IPS DF 19.7 (cell line): ENCODE measurements at places on chromosomes 5 and 9.

GRCh38 chr9:123049589-123050222 lies 16.2 kb downstream of the GPR21 start:
- no peak for DNase-seq

- DNase-seq, result no peak
Observed at GRCh38 chr5:71771191-71771590, 52.1 kb downstream of the CARTPT start.

DNA sequence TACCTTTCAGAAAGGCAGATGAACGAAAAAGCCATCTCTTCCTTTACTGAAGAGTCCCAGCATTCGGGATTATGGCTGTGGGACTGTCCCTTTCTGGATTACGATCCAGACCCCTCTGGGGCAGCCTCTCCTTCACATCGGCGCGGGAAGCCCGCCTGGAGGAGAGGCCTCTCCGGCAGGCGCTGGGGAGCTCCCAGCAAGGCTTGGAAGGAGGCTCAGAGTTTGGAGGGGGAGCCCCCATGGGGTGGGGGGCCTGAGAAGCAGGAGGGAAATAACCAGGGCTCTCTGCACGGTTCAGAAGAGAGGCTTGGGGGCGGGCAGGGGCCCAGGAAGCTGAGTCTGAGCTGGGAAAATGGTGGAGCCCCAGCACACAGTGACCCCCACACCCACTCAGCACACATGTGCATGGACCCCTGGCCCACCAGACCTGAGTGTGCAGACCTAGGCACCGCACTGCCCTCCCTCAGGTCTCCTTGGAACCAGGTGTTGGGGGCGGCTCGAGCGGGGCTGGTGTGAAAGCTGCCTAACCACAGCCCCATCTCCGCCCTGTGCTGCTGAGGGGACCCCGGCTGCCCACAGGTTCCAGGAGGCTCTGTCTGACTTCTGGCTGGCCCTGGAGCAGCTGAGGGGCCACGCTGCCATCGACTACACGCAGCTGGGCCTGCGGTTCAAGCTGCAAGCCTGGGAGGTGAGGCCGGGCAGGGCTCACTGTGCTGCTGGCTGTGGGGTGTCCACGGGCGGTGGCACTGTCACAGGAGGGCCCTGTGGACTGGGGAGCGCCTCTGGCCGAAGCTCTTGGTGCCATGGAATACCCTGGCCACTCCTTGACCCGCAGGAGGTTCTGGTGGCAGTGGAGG lies 4.5 kb downstream of the NOXA1 start:
- no peak for DNase-seq

- DNase-seq, result no peak
Observed at GRCh38 chr9:83130541-83130940, 67.6 kb upstream of the RASEF start.

GRCh38 chr9:115615821-115616665 lies 498.1 kb upstream of the TNC start:
- no peak for DNase-seq

DNA sequence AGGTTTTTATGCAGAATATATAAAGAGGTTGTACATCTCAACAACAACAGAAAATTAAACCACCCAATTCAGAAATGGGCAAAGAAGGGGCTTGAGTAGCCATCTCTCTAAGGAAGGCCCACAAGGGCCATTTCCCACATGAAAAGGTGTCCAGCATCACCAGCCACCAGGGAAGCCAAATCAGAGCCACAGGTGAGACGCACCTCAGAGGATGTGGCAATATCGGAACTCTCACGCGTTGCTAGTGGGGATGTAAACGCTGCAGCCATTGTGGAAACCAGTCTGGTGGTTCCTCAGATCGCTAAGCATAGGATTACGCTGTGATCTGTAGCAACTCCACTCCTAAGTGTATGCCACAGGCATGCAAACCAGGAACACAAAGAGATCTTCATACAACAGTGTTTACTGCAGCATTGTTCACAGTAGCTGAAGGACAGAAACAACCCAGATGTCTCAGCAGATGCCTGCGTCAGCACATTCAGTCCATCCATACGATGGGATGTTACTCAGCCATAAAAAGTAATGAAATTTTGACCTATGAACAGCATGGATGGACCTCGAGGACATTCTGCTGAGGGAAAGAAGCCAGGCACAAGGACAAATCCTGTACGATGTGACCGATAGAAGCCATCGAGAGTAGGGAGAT lies 84.3 kb upstream of the CACNA1B start:
- no peak for DNase-seq

DNA sequence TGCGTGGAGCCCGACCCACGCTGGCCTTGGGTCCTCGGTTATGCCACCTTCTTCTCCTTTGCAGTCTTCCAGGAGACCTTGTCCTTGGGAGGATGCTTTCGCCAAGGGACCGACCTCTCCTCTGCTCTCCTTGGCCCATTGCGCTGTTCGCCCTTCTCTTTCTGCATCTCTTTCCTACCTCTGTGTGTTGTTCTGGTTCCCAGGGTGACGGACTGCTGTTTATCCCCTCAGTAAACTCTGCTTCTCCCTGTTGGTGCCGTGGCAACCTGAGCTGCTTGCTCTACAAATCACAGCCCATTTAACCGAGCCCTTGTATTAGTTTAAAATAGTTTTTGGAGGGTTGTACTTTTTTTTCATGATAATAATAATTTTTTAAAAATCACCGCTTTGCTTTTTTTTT lies 97.9 kb downstream of the DAPK1 start:
- no peak for DNase-seq

GRCh38 chr9:134065612-134066419 lies 2.0 kb downstream of the BRD3 start:
- DNase-seq, result no peak

GRCh38 chr5:141326088-141326854 lies 4.0 kb upstream of the PCDHGA1 start:
- DNase-seq, result no peak

GRCh38 chr5:151737431-151737830 lies 21.0 kb downstream of the ATOX1 start:
- no peak for DNase-seq

DNA sequence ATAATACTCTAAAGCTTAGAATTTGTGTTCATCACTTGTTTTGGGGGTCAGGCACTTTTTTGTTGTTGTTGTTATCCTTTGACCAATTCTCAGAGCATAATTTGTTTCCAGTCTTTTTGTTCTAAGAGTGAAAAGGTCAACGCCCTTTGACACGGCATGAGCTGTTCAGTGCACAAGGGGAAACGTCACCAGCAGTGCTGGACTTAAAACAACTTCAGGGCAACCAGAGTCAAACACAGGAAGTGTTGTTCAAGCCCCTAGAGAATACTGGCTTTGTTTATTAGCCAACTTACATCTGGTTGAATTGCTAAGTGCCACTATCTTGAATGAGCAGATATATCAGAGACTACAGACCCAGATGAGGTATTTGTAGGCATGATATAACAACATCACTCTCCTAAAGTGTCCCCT lies 368.9 kb downstream of the TMEM161B start:
- DNase-seq, result no peak

DNA sequence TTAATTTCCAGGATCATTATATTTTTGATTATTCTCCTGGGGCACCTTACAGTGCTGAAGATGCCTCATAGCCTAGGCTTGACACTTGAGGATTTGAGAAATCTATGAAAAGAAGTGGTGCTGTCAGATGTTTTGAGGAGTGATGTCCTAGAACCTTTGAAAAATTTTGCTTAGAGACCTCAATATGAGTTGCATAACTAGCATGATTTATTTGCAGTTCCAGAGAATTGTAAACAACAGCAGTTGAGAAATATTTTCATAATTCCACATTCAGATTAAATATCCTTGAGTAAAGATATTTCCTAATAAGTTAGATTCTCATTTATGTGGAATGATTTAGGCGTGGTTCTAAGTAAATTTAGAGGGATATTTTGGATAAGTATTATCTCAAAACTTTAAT lies 225.8 kb downstream of the ADAMTSL1 start:
- no peak for DNase-seq

DNA sequence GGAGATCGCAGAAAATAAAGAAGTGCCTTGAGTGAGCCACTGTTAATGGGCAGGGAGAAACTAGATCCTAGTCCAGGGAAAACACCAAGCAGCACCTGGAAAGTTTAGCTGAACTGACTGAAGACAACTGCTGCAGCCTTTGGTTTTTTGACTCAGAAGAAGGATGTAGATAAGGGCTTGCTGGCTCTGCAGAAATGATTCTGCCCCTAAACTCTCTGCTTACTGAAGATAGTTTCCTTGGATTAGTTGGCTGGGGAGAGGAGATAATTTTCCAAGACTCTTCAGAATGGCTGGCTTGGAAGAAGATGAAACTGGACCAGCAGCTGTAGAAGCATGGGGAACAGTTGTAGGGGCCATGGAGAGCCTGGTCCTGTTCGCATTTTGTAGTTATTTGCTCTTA lies 471.8 kb downstream of the KDM4C start:
- DNase-seq, result no peak

DNA sequence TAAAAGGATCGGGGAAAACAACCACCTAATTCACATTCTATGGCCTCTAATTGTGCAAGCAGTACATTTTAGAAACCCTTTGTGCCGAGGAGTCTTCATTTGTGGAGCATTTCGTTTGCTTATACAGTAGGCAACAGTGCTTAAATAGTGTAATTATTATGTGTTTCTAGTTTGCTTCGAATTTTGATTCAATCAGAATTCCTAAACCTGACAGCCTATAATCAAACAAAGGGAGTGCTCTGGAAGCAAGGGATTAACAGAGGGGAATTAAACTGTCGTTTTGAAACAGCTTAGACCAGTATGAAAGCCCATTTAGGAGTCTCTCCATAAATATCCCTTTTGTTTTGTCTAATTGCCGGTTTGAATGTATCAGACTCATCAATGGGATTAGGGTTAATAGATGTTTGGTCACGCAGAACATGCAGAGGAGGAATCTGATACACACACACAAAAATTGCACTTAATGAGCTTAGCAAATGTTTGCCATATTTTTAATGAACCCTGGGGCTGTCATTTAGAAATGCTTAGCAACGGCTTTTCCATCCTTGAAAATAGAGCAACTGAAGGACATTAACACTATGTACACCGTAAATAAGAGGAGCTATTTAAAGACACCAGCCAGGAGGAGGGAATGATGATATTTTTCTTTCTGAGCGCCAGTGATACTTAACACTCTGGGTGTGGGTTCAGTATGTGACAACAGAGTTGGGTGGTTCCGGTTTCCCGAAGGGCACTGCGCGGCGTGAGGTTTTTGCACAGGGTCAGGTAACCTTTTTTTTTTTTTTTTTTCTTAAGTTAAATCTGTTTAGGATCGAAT lies 404.7 kb downstream of the TLE4 start:
- no peak for DNase-seq

DNA sequence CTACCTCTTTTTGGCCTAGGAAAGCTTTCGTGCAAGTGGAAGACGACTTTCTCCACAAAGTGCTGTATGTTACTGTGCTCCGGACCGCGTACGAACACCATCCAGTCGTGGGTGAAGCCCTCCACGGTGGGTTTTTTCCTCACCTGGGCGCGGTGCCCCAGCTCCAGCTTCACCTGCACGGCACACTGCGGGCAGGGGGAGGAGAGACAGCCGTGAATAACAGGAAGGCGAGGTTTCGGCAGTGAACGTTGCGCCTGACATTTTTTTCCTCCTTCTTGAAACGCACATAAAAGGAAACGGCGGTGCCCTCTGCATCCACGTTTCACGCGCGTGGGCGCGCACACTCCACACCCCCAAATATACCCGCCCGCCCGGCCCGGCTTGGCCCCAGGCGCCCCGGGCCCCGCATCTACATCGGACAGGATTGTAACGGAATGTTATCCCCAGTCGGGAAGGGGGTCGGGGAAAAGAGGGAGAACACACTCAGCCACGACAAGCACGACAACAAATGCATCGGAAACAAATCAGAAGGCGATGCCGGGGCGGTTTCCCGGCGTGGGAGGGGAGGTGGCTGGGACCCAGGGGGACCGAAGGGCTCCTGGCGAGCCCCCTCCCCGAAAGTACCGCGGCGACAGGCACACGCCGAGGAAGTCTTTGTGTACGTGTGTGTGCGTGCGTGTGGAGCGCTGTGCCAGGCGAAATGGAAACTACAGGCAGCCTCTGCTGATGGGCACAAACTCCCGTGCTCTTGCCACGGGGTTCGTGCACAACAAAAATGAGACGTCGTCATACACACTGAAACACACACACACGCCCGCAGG lies 1.4 kb downstream of the MLLT3 start:
- DNase-seq, result no peak

- DNase-seq, result no peak
Observed at GRCh38 chr9:75106857-75107256, 18.5 kb downstream of the OSTF1 start.

GRCh38 chr5:10607023-10607665 lies 43.3 kb downstream of the ANKRD33B start:
- no peak for DNase-seq

DNA sequence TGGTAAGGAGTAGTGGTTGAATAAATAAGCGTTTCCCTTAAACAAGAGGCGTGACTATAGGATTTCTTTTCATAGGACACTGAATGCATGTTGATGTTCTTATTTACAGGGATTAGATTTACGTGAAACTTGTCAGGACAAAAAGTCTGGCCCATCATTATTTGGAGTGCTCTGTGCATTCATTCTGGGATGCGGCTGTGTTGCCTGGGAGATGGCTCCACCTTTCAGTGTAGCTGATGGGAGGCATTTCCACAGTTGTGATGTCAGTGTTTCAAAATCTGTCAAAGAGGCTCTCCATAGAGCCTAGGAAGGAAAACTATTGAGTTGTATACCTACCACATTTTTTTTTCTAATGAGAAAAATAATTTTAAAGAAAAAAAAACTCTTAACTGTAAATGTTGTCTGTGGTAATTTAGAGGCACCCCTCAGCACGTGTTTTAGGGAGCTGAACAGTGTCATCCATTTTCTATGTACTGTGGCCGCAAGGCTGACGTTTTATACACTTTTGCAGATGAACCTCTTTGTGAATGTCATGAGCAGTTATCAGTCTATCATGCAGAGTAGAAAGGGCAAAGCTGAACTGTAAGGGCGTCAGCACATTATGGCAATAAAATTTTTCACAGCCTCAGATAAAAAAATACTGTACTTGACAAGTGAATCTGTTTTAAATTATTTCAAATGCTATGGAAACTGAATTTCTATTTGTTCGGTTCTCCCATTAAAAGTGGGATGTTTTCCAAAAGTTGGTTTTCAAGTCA lies 202.7 kb downstream of the PBX3 start:
- no peak for DNase-seq

DNA sequence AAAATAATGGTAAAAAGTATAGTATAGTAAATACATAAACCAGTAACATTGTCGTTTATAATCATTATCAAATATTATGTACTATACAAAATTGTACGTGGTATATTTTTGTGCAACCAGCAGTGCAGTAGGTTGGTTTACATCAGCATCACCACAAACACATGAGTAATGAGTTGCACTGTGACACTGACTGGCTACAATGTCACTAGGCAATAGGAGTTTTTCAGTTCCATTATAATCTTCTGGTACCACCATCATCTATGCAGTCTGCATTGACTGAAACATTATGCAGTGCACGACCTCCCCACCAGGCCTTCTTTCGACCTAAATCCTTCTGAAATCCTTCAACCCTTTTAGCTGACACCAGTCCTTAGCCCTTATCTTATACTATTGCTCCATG lies 105.8 kb downstream of the SREK1 start:
- DNase-seq, result no peak

DNA sequence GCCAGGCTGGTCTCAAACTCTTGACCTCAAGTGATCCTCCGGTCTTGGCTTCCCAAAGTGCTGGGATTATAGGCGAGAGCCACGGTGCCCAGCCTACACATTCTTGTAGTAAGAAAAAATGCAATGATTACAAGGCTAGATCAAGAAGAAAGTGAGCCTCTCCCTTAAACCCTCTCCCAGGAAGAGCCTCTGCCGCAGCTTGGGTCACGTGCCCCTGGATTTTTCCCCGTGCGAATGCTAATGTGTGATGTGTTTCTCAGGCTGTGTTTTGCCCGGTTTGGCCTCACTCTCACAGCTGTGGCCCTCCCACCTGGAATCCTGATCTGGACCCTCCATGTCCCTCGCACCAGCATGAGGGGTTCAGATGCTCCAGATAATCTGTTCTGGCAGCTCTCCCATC lies 6.9 kb downstream of the PLPP7 start:
- no peak for DNase-seq
